ENCODE measurements at places on chromosomes 2 and 18.

GRCh38 chr18:44763327-44763726 lies 82.6 kb downstream of the SETBP1 start:
- no peak for DNase-seq

GRCh38 chr2:221075203-221075602 lies 496.9 kb downstream of the EPHA4 start:
- DNase-seq, result no peak

DNA sequence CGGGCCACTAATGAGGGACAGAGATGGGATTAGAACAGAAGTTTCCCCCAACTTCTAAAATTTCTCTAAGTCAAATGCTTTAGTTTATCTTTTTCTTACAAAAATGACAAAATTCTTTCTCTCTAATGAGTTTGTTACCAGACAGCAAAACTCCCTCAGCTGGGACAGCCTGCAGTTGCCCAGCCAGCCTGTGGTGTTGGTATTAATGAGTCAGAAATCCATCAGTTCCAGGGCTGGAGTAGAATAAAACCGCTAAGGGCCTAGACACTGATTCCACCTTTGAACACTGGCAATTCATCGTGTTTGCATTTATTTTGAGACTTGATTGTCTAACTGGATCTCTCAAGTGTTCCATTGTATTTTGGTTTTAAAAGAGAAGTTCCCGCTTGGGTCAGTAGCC lies 38.3 kb upstream of the SMAD2 start:
- DNase-seq, result no peak

DNA sequence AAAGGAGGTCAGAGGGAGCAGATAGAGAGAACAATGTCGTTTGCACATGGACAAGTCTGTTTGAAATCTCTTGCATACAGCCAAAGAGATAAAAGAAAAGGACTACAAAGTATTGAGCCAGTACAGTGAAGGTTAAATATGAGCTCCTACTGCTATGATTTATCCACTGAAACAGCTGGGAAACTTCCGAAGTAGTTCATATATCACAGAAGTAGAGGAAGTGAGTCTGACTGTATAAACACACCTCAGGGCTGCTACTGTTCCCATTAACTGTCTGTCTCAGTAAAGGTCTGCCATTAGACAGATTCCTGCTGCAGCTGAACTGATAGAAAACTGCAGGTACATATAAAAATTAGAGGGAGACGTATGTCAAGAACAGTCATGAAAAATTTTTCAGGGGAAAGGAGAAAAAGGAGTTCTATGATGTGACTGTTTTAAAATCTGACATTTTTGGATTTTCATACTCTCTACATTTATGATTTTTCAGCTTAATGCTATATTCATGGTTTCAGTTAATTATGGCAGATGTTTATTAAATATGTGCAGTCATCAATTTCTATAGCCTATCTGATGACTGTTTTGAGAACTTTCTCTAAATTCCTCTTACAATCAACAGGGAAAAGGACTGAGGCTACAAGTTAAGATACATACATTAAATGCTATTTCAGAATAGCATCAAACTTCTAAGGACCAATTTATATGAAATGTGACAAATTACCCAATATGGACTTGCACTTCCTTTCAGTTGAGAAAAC lies 364.7 kb downstream of the ERBB4 start:
- DNase-seq, result no peak
